ENCODE measurements at places on chromosomes 3 and 15. TPM values are rescaled to one million over a fixed set of nuclear protein-coding genes. Genes with fewer than 3 reads are reported as not detected.

GRCh38 chr15:62060896-62061280 is 641 bp upstream of the VPS13C start:
- DNase-seq, result no peak

The TCF12 gene
- total RNA-seq, result 52.1 TPM

DNA sequence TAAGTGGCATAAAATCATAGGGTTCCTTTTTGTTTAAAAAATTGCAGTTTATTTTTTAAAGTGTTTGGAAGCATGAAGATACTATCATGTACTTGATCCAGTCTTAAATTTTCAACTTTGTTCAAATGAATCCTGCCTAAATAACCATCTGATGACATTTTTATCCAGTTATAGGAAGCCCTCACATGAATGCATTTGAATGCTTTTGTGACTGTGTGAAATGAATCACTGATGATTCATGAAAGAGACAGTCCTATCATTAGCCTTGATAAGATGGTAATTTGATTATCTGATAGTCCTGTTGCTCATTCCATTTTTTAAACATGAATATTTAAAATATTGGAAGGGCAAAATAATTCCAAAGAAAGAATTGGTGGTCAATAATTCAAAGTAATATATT is 401.9 kb upstream of the ROBO2 start:
- DNase-seq, result no peak

The NAALADL2 gene
- 5.8 TPM for total RNA-seq

The IL17RB gene
- total RNA-seq, result 0.47 TPM

GRCh38 chr15:22995795-22996194 is 15.6 kb upstream of the CYFIP1 start:
- DNase-seq, result no peak

The EIF5A2 gene
- total RNA-seq, result 10.2 TPM

- no peak for DNase-seq
Measured at GRCh38 chr15:39312984-39313383, 267.9 kb upstream of the THBS1 start.

The ANKUB1 gene
- total RNA-seq, result not detected

DNA sequence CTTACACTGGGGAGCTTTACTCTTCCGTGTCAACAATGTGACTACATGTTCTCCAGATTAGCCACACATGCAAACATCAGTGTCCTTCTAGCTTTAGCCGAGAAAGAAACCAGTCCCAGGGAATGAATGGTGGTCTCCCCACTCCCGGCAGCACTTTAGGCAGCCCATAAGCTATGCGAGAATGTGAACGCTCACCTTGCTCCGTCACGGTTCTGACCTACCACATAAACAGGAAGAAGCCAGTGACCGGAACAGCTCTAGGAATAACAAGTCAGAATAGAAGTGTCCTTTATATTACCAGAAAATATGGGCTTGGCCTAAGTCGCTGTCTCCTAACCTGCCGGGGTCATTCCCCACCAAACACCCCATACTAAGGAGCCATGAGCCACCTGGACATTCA is 98.0 kb upstream of the ABHD17C start:
- no peak for DNase-seq

DNA sequence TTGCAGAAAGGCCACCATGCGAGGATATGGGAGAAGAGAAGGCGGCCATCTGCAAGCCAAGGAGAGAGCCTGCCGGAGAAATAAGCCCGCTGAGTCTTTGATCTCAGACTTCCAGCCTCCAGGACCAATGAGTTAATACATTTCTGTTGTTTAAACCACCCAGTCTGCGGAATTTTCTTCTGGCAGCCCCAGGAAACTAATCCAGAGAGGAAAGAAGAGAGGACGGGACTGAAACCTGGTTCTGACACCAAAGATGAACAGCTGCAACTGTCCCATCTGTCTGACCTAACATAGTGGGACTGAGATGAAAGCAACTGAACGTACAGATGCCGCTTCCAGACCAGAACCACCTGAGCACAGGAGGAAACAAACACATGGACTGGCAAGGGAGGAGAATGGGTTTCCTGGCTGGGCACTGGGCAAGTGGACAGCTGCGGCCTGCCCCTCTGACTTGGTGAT is 32.3 kb downstream of the VGLL4 start:
- no peak for DNase-seq

GRCh38 chr3:100537646-100538338 is 45.4 kb downstream of the TMEM45A start:
- DNase-seq, result no peak

The PPARG gene
- total RNA-seq, result 15.6 TPM

The SYNPR gene
- total RNA-seq, result 0.93 TPM

DNA sequence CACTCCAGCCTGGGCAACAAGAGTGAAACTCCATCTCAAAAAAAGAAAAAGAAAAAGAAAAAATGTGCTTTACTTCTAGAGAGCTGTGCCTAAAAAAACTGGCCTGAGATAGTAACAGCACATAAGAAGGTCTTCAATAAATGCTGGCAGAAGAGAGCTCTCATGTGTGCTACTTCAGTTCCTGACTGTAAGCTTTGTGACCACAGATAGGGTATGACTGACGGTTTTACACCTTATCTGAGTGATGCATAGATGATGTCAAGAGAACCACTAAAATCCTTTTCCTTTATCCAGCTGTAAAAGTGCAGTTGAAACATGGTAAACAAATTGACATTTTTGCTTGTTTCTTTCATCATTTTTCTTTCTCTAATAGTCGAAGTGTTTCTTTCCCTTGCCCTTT is 127.9 kb downstream of the C3orf70 start:
- DNase-seq, result no peak

The SLC49A4 gene
- 14.5 TPM for total RNA-seq

The MGA gene
- 29.6 TPM for total RNA-seq

The SNTN gene
- total RNA-seq, result not detected

The C3orf52 gene
- 2.4 TPM for total RNA-seq

DNA sequence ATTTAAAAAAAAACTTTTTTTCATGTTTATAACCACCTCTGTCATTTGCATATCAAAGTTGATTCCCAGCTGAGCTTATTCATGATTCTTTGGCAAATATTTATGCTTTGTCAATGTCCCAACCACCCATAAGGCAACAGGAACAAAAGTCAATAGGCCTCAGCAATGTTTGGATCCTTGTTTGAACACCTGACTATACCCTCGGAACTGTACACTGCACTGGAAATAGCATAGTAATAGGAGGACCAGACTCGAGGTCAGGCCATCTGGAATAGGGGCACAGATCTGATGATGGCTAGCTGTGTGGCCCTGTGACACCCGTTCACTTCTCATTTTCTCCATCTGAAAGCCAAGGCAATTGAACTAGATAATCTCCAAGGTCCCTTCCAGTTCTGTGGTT is 301.7 kb upstream of the ATP11B start:
- DNase-seq, result no peak

DNA sequence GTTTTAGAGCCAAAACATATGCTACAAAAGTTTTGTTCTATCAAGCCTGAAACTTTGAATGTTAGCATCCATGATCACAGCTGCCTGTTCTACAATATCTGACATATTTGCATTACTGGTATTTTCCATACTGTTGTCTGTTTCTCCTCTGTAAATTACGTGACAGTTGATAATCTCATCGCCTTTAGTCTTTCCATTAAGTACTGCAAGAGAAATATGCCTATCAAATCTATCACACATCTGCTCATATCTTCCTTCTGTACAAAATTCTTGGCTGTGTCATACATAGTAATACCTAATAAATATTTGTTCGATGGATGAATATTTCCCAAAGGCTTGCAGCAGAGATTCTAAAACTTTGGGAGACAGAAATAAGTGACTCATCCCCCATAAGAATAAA is 717.3 kb downstream of the OTOL1 start:
- DNase-seq, result no peak

The C3orf49 gene
- not detected for total RNA-seq

The SRGAP3 gene
- total RNA-seq, result 10.3 TPM

DNA sequence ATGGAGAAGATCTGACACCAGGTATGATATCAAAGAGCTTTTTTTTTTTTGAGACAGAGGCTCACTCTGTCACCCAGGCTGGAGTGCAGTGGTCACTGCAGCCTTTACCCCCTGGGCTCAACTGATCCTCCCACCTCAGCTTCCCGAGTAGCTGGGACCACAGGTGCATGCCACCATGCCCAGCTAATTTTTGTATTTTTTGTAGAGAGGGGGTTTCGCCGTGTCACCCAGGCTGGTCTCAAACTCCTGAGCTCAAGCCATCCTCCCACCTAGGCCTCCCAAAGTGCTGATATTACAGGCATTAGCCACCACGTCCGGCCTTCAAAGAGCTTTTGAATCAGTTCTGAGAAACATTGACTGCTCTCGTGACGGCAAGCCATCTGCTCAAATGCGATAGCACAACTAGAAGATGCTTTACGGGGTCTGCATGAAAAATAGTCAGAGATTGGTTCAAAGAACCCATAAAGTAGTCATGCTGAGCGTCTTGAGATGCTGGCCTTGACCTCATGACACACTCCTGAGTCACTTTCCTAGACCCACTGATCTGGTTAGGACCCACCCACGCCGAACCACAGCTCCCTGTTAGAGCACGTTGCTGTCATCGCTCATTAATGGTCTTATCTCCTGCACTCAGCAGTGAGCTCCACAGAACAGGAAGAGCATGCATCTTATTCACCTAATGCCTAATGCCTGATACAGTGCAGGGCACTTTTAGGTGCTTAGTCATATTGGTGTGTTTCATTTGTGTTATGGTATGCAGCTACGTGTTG is 57.0 kb upstream of the NR2F2 start:
- DNase-seq, result no peak

- DNase-seq, result peak; percentile 82
Measured at GRCh38 chr3:9399746-9400145, 2.3 kb downstream of the SETD5 start.

DNA sequence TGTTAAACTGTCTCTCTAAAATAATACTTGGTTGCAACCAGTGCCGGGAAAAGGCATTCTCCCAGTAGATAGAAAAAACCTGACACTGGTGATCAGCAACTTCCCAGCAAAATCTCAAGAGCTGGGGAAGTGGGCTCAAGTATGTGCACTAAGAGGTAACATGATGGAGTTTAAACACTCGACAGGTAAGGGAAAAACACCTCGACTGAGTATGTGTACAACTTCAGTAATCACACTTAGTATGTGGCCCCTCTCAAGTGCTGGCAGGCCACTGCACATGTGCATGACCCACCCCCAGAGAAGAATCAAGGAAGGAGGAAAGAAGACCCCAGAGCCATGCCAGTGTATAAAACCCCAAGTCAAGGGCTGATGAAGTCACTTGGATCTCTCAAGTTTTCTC is 27.4 kb downstream of the SPESP1 start:
- DNase-seq, result no peak

The WDR93 gene
- total RNA-seq, result not detected

The ACSBG1 gene
- 0.25 TPM for total RNA-seq

- no peak for DNase-seq
Measured at GRCh38 chr3:99648101-99648500, 9.7 kb downstream of the COL8A1 start.

GRCh38 chr3:30948426-30948825 is 54.0 kb upstream of the GADL1 start:
- no peak for DNase-seq

GRCh38 chr3:45704301-45704943 is 15.2 kb downstream of the SACM1L start:
- no peak for DNase-seq

DNA sequence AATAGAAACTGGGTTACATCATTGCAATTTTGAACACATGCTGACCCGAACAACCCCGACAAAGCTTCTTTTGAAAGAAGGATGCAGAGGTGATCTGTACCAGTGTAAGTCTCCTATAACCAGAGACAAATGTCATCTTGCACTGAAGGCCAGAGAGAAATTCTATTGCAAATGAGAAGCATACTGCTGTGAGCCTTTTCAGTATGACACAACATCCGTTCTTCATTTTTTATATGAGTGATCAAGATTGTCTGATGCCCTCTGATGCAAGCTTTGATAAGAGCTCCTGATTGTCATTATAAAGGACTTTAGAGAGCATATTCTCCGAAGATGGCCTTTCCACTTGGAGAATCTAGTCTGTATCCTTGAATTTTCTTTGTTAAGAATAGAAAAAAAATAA is 36.9 kb downstream of the PCOLCE2 start:
- DNase-seq, result no peak

The RTP1 gene
- not detected for total RNA-seq

DNA sequence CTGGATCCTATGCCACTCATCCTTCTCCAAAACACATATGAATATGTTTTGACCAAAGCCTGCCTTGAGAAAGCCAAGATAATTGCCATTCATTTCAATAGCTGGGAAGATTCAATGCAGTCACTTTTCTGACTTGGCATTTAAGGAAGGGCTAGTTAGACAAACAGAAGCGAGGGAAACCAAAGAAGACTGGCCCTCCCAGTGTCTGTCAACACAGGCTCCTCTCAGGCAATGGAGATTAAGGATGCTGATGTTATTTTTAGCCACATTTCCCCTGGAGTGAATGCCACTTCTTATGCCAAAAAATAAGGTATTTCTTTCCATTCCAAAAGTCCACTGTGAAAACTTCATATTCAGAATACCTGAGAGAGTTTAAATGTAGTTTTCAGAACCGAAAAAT is 101.7 kb downstream of the P3H2 start:
- DNase-seq, result no peak

The DUOXA2 gene
- not detected for total RNA-seq

- DNase-seq, result no peak
Measured at GRCh38 chr3:117939425-117940027, 1095.1 kb downstream of the IGSF11 start.

DNA sequence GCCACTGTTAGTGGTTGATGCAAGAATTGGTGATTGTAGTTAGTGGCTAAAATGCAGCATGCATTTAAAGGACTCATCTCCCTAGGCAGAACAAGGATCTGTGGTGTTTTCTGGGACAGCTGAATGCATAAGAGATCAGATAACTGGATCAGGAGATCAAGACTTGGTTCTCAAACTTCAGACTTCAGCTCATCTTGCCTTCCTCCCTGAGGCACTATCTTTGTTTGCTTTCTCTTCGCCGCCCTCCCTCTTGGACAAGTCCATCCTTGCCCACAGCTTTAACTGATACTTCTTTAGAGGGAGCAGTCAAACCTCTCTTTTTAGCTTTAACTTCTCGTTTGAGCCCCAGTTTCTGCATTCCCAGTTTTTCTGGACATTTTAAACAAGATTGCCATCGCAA is 195.4 kb upstream of the TPRG1 start:
- no peak for DNase-seq

GRCh38 chr3:56621681-56622080 is 61.4 kb downstream of the TASOR start:
- no peak for DNase-seq

- peak; percentile 61 for DNase-seq
Measured at GRCh38 chr15:78203346-78204225, 30.8 kb downstream of the ACSBG1 start.

DNA sequence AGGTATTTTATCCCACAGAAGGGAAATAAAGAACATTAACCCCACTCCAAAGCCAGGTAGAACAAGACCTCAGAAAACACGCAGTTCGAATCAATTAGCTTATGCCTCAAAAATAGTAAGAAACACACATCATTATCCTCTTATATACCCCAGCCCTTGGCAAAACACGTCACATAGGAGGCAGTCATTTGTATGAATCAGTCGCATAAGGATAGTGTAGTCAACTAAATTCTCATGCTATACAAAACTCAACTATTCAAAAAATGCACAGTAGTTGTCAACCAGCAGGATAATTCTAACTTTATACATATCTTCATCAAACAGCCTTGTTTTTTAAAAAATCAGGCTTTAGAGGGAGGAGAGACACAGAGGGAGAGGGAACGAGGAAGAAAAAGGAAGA is 298.4 kb downstream of the FOXP1 start:
- DNase-seq, result no peak
